Mesenteric fat pad (tissue), 1 donor: ENCODE measurements at places on chromosomes 5 and 9. TPM values are rescaled to one million over a fixed set of nuclear protein-coding genes. Genes with fewer than 3 reads are reported as not detected.

- DNase-seq, result peak; percentile 88
Measured at GRCh38 chr9:93958819-93959682, 3.9 kb upstream of the BARX1 start.

WNK2 gene
- 1.1 TPM for total RNA-seq

DNA sequence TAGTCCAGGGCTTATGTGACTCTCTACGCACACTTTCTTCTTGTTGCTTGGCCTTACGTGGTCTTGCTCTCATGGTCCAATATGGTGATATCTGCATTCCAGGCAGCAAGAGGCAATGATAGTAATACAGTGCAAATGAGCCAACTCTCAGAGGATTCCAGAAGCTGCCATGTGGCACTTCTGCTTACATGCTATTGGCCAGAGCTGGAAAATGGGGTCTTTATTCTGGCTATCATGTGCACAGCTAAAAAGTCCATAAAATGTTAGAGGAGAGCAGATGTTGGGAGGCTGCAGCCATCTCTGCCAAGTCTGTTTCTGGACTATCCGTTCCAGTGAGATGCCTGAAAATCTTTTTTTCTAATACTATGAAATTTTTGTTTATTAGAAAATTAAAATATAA, 2.9 kb upstream of the SEPTIN8 start:
- peak; percentile 4 for DNase-seq

PHYHD1 gene
- 13.6 TPM for total RNA-seq

HOMER1 gene
- total RNA-seq, result 3.2 TPM

DNA sequence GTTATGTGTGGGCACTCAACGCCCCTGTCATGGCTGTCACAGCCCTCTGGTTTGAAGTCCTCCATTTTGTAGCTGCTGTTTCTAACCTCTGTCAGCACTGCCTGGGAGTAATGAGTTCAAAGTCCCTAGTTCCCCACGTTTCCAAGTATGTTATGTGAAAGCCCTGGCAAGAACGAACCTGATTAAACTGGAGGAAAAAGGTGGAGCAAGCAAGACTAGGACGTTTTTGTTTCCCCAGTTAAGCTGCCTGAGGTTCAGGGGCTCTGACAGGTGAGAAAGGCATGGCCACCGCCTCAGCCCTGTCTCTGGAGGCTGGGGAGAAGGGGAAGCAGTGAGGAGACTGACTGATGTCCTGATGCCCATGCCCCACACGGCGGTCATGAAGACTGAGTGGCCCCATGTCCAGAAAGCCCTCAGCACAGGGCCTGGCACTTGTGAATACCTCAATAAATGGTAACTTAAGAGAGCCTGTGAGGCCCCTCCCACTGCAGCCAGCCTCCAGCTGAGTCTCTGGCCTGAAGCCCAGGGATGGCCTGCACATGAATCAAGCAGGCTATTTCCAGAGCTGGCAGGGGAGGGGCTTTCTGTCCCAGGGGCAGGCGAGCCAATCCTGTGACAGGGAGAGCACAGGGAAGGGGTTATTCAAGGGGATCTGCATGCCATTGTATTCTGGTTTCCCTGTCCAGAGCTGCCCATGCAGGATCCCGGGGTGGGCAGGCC, 61.8 kb downstream of the PFDN1 start:
- DNase-seq, result peak; percentile 93

DNA sequence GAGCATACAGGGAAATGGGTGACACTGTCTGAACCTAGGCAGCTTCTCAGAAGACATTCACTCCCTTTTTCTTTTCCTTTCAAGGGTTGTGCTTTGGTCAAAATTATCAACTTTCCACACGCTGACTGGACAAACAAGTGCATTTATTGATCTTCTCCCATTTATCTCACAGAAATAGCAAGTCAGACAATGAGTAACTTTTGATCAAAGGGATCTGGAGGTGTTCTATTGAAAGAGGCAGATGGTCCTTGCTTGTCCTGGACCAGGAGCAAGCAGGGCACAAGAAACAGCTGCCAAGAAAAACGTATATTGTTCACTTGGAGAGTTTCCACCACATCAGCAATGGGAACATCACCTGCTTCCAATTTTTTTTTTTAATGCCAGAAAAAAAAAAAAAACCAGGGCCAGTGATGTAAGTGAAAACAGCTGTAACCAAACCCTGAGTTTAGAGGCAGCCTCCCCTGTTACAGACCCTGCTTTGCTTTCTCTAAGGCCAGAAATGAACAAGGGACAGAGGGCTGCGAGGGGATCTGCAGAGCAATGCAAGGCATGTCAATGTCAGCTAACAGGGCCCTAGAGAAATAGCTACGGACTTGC, 79.8 kb downstream of the NIPSNAP3B start:
- no peak for DNase-seq

DNA sequence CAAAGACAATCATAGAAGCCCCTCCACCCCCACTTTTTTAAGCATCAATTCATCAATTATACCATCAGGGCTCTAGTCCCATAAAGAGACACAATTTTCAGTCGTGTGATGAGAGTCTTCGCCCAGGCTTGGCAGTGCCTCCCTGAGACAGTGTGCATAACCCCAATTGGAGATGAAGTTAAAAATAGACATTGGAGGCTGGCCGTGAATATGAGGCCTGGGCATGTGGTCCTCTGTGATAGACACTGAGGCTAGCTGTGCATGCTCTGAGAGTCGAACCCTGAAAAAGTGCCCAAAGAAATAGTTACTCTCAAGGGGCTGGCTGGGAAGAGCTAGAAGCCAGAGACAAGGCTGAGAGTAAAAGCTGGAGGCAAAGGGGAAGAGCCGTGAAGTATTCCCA, 248.6 kb upstream of the NR4A3 start:
- DNase-seq, result no peak
